Left hindlimb (tissue), 1 donor: ENCODE measurements at places on chromosomes 11 and 22.

GRCh38 chr22:21734540-21735199 is 924 bp downstream of the YPEL1 start:
- no peak for DNase-seq

DNA sequence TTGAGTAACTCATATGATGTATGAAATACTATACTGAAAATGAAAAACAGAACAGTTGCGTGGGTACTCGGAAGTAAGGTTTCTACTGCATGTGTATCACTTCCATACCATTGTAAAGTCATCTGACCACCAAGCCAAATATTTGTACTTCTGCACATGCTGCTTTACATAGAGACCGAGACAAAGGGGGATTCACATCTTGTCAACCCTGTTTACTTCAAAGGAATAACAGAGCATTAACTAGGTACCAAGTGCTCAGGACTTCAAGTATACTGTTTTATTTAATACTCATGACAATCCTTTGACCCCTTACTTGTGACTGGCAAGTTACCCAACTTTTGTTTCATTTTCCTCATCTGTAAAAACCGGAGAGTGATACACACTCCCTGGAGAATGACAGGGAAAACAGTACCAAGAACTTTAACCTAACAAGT is 9.9 kb downstream of the MAPK1 start:
- no peak for DNase-seq

DNA sequence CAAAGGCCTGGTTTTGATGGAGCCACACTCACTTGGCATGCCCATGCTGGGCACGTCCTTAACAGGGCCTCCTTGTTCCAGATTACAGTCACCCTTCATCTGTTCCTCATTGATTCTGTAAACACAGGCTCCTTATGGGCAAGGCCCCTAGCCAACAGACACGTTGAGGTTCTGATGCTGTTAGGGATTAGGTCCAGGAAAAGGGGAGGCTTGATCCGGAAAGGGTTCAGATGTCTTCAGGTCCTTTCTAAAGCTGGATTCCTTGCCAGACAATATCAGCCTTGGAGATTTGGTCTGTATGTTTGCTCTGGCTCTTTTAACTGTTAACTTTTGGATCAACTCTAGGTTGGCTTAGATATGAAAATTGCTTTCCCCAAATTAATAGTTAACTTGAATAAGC is 46.9 kb upstream of the PRSS23 start:
- DNase-seq: peak; percentile 50

DNA sequence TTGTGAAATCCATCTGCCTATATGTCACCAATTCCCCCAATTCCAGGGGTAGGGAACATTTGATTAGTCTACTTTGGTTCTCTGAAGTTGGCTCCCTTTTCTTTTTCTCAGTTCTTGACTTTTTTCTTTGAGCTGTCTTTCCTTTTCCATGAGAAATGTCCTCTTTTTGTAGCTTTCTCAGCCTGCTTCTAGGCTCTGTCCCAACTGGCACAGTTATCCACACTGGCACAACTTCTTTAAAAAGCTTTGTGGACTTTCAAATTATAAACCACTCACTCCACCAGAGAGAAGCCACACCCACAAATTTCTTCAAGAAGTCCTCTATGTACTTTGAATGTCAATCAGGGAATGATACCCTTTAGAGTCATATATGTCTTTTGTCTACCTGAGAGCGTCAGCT is 100.5 kb downstream of the TTC17 start:
- no peak for DNase-seq

DNA sequence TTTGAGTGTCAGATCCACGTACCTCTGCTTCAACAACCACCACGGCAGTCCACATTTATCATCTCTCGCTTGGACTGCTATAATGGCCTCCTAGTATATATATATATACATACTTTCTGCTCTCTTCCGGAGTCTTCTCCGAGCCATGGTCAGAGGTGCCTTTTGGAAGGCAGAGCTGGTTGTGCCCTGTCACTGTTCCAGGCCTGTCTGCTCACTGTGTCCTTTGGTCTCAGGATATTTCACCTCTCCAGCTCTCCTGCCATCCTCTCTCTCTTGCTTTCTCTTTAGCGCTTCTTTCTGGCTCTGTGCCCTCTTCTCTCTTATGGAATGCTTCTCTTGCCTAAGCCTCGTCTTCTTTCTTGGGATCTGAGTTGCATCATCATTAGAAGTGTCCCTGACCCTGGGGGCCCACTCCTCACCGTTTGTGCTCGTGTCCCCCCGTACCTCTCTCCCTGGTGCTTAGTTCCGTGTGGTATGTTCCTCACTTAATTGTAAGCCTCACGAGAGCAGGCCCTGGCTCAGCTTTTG is 86.1 kb upstream of the RASSF10 start:
- DNase-seq: no peak

- DNase-seq: no peak
Observed at GRCh38 chr11:107669893-107670601, 41.8 kb downstream of the SLN start.

DNA sequence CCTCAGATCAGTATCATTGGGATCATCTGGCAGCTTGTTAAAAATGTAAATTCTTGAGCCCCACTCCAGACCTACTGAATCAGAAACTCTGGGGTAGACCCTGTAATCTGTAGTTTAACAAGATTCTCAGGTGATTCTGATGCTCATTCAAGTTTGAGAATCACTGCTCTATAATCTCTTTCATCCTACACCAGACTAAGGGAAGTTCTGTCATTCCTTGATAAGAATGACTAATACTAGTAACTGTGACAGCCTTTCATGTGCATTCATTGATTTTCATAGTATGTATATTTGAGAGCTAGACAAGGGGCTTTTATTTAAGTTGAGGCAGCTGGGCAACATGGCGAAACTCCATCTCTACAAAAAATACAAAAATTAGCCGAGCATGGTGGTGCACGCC is 30.0 kb downstream of the NAT10 start:
- no peak for DNase-seq

- no peak for DNase-seq
Observed at GRCh38 chr22:47653921-47654320, 891.5 kb downstream of the TBC1D22A start.

DNA sequence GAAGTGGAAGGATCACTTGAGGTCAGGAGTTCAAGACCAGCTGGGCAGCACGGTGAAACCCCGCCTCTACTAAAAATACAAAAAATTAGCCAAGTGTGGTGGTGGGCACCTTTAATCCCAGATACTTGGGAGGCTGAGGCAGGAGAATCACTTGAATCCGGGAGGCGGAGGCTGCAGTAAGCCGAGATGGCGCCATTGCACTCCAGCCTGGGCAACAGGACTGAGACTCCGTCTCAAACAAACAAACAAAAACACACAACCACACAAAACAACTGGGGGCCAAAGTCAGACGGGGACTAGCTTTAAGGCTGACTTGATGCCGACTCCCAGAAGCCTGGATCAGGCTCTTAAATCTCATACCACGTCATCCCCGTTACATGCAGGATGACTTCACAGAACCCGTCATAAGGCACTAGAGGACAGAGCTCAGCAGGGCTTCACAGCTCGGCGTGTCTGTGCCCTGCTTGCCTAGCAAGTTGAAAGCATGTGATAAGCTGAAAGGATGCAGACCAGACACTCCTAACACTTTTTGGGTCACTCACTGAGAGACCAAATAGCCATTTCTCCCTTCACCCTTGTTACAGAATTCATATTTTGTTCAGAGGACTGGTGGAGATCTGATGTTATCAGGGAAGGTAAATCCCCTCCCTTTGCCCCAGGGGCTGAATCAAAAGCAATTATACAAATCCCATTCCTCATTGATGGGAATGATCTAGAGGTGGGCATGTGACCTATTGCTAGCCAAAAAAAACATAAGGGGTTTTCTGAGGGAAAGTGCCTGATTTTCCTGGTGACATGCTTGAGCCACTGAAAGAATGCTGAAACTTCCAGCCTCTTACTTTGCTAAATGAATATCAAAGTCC is 65.4 kb downstream of the GAB2 start:
- DNase-seq: no peak

- DNase-seq: no peak
Observed at GRCh38 chr11:35230388-35230787, 91.4 kb downstream of the CD44 start.

GRCh38 chr11:37322333-37323194 is 724.5 kb upstream of the RAG2 start:
- DNase-seq: no peak

- DNase-seq: no peak
Observed at GRCh38 chr22:19464546-19464945, 14.4 kb downstream of the UFD1 start.

DNA sequence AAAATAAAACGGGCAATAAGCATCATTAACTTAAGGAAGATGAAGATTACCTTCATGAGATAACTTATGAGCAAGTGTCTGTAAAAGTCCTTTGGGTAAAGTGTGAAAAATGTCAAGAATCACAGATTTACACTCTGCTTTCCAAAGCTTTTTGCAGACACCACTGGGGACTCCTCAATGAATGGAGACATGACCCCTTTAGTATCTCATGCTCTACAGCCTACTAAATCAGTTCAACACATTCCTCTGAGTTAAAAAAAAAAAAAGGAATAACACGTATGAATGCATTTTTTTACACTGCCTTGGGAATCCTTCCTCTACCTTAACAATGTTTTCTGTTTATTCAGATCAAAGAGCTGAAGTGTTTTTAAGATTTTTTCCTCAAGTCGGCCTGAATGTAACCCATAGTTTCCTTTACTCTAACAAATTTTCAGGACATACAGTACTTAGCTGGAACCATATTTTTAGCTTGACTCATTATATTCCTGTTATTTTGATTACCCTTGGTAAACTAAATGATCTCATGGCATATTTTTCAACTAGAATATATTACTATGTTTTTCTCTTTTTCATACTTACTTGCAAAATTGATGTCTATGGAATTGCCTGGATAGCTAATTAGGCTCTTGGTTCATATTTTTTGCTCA is 25.9 kb upstream of the RAB30 start:
- DNase-seq: no peak

DNA sequence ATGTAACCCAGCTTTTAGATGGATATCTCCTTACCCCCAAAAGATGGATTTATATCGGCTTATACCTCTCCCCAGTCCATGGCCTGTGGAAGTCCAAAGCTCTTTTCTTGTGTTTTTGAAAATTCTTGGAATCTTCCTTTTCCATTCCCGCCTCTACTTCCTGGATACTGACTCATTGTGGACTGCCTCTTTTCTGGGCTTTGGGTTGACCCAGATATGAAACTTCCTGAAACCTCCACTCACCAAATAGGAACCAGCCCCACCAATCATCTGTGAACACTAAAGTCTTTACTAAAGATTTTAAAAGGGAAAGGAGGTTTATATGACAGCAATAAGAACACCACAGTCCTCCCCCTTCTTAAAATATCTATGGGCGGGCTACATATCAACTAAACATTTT is 163.4 kb upstream of the SYN3 start:
- no peak for DNase-seq

DNA sequence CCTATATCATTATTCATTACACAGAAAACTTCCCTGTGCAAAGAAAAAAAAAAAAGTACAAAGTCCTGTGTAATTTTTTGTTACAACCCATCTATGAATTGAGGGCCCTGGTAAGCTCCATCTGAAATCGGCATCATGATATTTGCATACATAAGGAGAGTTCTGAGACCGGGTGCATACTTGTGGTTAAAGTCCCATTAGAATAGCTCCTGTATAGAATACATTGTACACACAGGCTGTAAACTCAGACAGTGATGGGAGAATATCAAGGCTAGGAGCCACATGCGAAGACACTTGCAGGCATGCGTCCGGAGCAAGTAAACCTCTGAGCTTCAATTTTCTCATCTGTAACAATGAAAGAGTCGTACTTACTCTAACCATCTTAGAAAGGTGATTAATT is 353.2 kb downstream of the ETS1 start:
- no peak for DNase-seq

GRCh38 chr11:23473782-23474181 is 613.5 kb upstream of the CCDC179 start:
- no peak for DNase-seq

DNA sequence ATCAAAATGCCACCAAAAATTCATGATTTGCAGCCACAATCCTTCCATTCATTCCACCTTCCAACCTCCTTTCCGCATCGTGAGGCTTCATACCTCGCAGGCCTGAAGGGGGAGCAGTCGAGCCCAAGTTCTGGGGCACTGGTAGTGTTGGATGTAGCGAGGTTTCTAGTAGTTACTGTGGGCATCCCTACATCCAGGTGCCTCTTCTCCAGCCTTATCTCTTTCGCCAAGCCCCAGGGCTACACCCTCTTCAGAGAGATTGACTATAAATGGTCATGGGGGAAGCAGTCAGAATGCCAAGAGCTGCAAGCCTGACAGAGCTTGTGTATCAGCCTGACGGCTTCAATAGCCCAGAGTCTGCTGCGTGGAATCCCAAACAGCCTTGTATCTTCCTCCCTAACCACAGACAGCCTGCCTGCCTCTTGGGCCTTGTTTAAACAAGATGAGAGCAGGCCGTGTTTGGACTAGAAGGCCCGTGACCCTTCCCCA is 28.9 kb downstream of the CLMP start:
- no peak for DNase-seq

GRCh38 chr22:18110194-18110953 is at the start of gene TUBA8:
TUBA8 (plus strand) TSS chr22:18110809; CDS start chr22:18110866, 57 bp downstream.
- DNase-seq: peak; percentile 59

DNA sequence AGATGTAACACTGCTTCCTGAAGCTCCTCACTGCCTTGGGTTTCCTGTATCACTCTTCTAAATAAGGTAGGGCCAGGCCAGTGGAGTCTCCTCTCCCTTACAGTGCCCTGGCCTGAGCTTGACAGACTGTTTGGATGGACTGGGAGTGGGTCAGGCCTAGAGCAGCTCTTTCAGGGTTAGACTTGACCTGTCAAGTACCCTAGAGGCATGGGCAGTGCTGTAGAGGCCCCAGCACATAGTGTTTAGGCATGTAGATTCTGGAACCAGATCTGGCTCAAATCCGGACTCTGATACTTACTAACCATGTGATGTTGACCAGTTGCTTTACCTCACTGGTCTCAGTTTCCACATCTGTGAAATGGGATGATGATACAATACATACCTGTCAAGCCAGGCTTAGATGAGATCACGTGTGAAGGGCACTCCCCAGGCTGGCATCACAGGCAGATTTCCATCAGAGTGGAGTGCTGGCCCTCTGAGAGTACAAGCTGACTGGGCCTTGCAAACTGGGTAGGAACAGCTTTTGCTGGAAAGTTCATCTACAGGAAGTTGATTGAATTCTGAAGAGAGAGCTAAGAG is 1.4 kb upstream of the MICAL2 start:
- no peak for DNase-seq

DNA sequence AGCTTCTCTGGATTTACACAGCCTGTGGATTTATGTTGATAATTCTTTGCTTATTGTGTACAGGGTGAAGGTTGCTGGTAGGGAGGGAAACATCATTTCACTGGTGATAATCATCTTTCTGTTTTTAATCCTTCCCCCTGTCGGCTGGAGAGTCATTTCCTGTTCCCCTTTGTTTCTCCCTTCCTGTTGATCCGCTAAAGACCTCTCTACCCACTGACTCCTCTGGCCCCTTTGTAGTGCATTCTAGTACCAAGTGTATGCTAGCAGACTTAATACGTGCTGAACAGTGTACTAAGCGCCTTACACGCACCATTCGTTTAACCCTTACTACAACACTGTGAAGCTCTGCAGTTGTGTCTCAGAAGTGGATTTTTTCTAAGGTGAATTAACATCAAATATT is 19.0 kb upstream of the OR9Q1 start:
- no peak for DNase-seq
